ENCODE measurements at places on chromosomes 1 and 21.

GRCh38 chr1:215215846-215216245 lies 133.3 kb downstream of the KCNK2 start:
- DNase-seq = no peak

GRCh38 chr1:203442821-203443220 lies 32.8 kb upstream of the PRELP start:
- DNase-seq = no peak

- DNase-seq = peak; percentile 66
Measured at GRCh38 chr1:87410776-87411480, 82.2 kb downstream of the LMO4 start.

DNA sequence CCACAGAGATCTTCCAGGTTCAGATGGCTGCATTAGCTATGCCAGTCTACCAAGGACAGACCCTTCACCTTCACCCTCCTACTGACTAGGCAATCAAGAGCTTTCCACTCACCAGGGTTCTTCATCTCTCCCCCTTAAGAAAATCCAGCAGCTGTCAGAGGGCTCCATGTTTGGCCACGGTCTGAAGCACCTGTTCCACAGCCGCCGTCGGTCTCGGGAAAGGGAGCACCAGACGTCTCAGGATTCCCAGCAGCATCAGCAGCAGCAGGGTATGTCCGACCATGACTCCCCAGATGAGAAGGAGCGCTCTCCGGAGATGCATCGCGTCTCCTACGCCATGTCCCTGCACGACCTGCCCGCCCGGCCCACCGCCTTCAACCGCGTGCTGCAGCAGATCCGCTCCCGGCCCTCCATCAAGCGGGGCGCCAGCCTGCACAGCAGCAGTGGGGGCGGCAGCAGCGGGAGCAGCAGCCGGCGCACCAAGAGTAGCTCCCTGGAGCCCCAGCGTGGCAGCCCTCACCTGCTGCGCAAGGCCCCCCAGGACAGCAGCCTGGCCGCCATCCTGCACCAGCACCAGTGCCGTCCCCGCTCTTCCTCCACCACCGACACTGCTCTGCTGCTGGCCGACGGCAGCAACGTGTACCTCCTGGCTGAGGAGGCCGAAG lies 13.8 kb downstream of the TMCC2 start:
- no peak for DNase-seq

- DNase-seq = no peak
Measured at GRCh38 chr21:14751602-14752344, 205.7 kb upstream of the SAMSN1 start.

DNA sequence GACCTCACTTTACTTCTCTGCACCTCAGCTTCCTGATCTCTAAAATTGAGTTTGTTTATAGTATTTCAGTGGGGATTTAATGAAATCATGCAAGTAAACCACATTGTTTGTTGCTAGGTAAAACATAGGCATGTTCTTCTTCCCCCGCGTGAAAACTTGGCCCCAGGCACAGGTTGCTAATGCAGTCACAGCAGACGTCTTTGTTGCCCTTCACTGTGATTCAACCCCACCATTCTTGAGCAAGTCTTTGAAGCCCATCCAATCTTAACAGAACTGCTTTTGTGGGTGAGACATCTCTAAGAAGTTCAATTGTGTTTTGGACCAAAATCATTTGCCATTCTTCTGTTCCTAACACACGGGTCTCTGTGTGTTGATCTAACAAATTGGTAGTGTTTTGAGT lies 185.5 kb downstream of the ZNF281 start:
- no peak for DNase-seq

DNA sequence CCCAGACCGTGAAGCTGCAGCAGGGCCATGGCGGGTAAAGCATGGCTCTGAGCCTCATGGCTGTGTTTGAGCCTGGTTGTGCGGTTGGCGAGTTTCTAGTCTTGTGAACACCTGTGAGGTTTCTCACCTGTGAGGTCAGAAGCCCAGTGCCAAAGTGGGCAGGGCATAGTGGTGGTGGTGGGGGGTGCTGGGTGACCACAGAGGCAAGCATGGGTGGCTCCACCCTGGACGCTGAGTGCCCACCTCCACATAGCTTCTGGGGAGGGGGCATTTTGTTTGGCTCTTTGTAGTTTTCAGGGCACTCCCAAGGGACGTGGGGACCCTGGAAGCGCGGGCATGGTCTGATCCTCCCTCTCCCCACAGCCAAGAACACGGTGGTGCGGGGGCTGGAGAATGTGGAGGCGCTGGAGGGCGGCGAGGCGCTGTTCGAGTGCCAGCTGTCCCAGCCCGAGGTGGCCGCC lies 91.1 kb downstream of the TRIM11 start:
- DNase-seq = no peak

- DNase-seq = peak; percentile 38
Measured at GRCh38 chr1:22814176-22815042, 103.8 kb downstream of the EPHB2 start.

DNA sequence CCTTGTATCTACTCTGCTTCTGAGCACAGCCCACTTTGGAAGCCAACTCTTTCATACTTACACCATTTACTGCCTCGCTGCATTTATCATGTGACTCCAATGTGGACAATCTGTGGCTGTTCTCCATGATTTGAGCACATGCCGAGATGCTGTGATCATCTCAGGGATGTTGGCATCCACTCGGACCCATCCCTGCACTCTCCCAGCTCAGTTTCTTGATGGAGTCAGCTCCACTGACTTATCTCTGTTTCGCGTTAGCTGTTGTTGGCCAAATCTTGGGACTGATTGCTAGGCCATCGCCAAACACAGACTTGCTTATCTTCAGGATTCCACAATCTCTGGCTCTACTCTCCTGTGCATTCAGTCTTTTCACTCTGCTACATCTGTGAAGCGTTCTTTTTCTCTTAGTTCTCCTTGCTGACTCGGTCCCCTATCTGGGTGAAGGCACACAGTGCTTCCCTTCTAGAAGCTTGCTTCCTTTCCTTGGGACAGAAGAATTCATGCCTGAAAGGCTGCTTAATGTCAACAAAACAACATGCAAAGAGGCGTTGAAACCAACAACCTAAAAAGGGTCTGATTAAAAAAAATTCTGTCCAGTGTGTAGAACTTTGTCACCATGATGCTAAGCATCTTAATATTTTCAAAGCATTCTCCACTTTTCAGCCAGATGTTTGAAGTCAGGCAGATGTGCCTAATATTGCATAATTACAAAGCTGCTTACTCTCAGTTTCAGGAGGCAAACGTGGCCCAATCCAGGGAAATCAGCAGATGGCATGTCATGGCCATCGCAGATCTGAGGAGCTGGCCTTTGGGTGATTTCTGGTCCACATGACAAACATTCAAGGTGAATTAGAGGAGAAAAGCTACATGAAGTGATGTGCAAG lies 120.7 kb downstream of the NGF start:
- DNase-seq = no peak

DNA sequence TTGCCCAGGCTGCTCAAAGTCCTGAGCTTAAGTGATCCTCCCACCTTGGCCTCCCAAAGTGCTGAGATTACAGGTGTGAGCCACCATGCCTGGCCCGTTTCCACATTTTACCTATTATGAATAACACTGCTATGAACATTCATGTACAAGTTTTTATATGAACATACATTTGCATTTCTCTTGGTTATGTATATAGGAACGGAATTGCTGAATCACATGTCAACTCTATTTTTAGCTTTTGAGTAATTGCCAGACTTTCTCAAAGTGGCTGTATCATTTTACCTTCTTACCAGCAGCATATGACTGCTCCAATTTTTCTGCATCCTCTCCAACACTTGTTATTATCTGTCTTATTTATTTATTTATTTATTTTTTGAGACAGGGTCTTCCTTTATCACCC lies 2.7 kb downstream of the SPATA21 start:
- DNase-seq = no peak

DNA sequence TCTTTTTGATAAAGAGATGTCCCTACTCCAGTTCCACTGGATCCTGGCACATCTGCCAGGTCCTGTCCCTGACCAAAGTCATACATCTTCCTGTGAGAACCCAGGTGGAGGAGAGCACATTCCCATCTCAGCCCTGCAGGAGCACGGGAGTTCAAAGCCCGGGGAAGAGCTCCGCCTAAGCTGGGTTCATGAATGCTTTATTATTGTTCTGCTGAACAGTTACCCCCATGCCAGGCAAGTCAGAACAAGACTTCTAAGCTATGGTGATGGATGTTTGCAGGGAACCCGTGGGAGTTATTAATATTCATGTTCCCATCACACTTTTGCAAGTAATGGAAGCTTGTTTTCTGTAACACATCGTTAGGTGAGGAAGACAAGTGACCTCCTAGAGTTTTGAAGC lies 62.9 kb downstream of the SEC16B start:
- no peak for DNase-seq

- no peak for DNase-seq
Measured at GRCh38 chr1:89842567-89843272, 21.9 kb downstream of the LRRC8D start.

- no peak for DNase-seq
Measured at GRCh38 chr1:38045401-38046332, 926 bp downstream of the POU3F1 start.

DNA sequence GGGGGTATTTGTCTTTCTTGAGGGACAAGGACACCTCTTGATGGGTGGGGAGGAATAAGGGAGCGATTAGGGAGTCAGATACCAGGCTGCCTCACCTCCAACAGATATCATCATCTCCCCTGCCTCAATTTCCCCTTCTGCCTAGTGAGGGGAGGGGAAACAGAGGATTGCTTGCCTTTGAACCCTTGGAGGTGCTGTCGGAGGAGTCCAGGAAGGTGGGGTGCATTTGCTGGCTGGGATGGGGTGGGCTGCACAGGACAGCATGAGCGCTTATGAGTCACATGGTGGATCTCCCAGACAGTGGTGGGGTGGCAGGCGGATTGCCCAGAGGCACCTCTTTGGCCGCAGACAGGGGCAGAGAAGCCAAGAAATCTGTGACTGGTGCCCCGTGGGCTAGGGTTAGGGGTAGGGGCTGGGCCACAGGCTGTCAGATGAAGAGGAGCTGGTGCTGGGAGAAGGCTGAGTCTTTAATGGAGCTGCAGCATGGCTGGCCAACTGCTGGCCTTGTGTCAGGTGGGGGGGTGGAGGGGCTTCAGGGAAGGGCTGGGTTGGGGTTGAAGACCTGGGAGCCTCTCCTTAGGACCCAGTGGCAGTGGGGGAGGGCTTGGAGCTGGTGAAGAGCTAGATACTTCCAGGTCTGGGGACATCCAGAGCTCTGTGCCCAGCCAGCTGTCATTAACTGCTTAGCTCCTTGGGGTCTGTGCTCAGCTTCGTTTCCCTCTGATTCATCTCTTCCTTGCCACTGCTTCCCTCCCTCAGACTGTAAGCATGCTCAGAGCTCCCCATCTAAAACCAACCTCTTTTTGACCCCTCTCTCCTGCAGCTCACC lies 7.0 kb upstream of the ADORA1 start:
- no peak for DNase-seq

- DNase-seq = no peak
Measured at GRCh38 chr1:73953586-73953985, 244.4 kb downstream of the LRRIQ3 start.

DNA sequence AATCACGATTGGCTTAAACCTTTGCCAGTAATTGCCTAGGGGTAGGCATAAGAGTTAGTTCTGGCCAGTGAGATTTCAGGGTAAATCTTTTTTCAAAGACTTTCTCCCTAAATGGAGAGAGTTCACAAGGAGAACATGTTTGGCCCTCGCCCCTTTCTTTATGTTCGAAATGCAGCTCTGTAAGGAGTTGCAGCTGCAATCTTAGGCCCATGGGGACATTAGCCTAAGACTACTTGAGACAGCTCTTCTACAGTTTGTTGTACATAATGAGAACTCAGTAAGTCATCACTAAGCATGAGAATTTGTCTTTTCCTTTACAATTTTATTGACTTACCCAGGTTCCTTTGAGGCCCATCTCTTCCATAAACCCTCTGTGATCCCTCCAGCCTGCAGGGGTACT lies 40.4 kb upstream of the GADD45A start:
- no peak for DNase-seq

DNA sequence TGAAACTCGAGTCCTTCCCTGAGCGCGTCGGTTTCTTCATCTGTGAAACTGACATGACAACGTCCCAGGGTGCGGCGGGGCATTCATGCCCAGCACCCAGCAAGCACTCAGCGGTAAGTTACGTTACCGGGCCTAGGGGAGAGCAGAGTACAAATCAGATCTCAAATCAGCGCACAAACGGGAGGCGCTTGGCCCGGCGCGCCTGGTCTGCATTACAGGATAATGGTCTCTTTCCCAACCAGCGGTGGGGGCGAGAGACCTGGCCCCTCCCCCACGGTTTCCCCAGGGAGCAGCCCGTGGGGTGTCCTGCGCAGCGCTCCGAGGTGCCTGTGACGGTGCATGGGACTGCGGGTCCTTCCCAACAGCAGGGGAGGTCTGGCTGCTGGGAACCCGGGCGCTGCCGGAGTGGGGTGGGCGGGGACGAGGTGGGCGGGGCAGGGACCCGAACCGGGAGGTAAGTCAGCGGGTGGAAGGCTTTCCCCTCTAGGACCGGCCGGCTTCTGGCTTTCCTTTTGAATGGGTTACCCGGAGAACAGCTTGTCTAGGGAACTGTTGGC lies 1.0 kb downstream of the TMEM51 start:
- DNase-seq = peak; percentile 15

GRCh38 chr1:22847709-22848108 lies 125.0 kb downstream of the LACTBL1 start:
- DNase-seq = no peak

- DNase-seq = no peak
Measured at GRCh38 chr1:224430511-224431113, 4.0 kb downstream of the WDR26 start.

DNA sequence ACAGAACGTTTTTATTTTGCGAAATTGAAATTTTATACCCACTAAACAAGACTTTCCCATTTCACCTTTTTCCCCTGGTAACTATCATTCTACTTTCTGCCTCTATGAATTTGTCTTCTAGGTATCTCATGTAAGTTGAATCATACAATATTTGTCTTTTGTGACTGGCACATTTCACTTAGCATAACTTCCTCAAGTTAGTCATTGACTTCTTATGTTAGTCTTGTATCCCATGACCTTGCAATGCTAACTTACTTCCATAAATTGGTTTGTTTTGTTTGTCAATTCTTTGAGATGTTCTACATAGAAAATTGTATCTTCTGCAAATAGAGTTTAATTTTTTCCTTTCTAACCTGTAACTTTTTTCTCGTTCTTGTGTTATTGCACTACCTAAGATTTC lies 26.9 kb downstream of the SH3BP5L start:
- DNase-seq = no peak

GRCh38 chr1:207309745-207310273 lies 11.7 kb upstream of the CD55 start:
- no peak for DNase-seq

Measured in NCI-H2107 (cell line).